ENCODE measurements at places on chromosomes 3 and 15.

DNA sequence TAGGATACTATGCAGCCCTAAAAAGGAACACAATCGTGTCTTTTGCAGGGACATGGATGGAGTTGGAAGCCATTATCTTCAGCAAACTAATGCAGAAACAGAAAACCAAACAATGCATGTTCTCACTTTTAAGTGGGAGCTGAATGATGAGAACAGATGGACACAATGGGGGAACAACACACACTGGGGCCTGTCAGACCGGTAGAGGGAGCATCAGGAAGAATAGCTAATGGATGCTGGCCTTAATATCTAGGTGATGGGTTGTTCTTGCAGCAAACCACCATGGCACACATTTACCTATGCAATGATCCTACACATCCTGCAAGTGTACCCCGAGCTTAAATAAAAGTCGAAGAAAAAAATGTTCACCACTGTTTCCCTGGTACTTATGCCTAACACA lies 17.5 kb downstream of the SENP7 start:
- DNase-seq: no peak

DNA sequence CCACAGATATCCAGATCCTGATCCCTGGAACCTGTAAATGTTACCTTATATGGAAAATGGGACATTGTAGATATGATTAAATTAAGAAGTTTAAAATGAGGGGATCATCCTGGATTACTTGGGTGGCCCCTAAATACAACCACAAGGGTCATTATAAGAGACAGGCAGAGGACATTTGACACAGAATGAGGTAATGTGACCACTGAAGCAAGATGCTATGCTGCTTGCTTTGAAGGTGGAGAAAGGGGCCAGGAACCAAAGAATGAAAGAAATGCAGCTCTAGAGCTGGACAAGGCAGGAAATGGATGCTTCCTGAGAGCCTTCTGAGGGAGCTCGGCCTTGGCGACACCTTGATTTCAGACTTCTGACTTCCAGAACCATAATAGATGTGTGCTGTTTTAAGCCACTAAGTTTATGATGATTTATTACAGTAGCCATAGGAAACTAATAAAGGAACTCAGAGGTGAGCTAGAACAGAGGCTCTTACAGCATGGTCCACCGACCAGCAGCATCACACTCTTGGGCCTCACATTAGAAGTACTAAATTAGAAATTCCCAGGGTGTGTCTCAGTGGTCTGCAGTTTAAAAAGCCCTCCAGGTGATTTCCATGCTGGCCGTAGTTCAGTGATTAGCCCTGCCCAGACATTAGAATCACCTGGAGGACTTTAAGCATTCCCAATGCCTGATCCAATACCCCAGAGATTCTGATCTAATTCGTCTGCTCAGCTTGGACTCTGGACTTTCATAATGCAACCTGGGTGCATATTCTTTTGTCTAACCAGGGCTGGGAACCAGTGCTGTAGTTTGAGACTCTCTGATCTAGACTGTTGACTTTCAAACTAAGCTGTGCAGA lies 7.5 kb downstream of the COLQ start:
- no peak for DNase-seq

DNA sequence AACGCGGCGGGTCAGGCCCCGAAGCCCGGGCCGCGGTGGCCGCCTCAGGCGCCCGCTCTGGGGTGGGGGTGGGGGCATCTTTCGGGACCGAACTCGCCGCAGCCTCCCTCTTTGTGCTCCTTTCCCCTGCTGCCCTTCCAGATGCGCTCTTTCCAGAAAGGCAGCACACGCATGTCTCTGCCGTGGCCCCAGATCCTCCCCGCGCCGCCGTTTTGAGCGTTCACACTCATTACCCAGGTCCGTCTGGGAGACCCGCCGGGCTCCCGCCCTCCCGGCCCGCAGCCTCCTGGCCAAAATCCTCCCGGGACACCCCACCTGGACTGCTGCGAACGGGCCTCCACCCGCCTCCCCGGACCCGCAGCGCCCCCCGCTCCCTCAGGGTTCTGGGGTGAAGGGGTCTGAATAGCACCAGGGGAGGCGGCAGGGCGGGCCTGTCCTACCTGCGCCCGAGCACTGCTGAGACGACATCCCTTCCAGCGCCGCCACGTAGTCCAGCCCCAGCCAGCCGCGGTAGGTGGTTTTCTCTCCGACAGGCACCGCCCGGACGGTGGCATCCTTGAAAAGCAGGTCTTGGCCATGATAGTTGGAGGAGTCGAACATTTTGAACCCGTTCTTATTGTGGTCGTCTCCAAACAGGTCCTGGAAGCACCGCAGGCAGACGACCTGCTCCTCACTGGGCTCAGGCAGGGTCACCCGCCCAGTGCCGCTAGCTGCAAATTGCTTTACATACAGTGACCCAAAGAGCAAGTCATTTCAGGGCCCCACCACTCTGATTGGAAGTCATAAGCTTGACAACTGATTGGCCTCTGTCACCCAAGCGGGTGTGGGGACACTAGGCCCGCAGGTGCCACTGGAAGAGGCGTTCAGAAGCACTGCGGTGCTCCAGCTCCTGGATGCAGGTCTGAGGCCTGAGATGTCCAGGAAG lies 25.9 kb downstream of the MELTF start:
- DNase-seq: peak; percentile 49

- DNase-seq: peak; percentile 7
These were observed 17.1 kb downstream of the STX19 start for GRCh38 chr3:94011233-94011711.
